ENCODE measurements at places on chromosomes 5 and 9.

GRCh38 chr9:126093771-126094170, 232.9 kb upstream of the MVB12B start:
- no peak for DNase-seq

GRCh38 chr5:139560752-139561654, at the start of gene UBE2D2:
TSS of gene UBE2D2 (plus strand) at chr5:139561339. CDS start at chr5:139561792, 453 bp downstream.
- DNase-seq, result peak; percentile 89

- DNase-seq, result no peak
Observed at GRCh38 chr5:115415143-115415491, 118.7 kb upstream of the CCDC112 start.

DNA sequence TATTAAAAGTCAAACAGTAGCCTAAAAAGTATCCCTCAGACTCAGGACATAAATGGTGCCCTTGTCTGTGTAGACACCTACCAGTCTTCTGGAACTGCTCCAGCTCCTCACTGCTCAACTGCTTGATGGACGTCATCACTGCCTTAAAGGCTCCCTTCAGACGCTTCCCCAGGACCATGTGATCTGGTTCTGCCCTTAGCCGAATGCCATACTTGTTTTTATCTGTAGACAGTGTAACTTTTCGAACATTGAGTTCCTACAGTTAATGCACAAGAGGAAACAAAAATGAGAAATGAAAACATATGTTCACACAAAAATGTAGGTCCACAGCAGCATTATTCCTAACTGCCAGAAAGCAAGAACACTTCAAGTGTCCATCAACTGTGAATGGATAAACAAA, 46.2 kb downstream of the IARS1 start:
- no peak for DNase-seq

- DNase-seq, result no peak
Observed at GRCh38 chr9:127554966-127555839, 56.9 kb upstream of the STXBP1 start.

DNA sequence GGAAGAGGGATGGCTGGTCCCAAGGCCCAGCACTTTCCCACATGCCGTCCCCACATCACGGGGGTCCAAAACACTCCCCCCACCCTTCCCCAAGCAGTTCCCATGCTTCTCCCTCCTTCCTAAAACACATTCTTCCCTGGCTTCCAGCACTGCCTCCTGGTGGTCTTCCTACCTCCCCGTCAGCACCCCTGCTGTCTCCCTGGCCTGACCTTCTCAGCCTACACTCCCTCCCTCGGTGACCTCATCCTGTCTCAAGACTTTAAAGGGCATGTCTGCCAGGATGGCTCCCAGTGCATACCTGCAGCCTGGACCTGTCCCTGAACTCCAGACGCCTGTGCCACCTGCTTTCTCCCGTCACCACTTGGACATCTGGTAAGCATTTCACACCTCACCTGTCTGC, 4.3 kb upstream of the NCS1 start:
- no peak for DNase-seq

DNA sequence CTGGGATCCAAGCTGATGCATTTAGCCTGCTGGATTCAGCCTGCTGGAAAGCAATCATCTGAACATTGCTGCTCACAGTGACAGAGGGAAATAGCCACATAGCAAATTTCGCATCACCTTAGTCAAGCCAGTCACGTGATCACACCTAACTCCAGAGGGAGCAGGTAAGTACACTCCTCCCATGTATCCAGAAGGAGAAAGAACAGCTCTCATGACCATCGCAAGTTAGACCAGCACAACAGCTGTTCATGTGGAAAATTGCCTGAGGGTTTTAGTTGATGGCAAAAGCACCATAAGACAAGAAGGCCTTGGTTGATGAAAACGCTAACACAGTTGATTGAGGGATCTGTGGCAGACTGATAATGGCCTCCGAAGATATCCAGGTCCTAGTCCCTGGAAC, 34.2 kb upstream of the MYO10 start:
- DNase-seq, result no peak

GRCh38 chr5:143605403-143606005, 202.0 kb upstream of the NR3C1 start:
- peak; percentile 82 for DNase-seq

DNA sequence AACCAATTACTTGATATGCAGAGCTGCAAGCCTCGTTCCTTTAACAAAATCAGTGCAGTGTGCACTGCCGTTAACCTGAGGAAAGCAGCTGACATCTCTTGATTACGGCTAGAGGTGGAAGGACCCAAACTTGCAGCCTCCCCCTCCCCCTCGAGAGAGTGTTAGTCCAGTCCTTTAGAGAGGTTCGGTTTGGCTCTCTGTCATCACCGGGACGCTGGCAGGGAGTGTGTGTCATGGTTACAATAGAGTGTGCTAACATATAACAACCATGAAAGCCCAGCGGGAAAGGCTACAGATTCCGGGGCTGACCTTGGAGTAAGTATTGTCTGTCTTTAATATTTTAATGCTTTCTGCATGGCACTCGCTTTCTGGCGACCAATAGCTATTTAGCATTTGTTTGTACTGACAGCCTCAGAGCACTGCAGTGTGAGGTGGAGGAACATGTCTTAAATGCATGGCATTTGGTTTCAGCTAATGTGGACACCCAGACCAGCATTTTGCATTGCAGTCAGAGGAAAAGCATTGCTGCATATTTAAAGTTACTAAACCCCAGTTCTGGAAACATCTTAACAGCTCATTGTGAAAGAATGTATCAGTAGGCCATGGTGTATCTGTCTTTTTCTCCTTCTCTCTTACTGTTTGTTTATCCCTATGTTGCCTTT, 237.5 kb downstream of the CD180 start:
- no peak for DNase-seq

- DNase-seq, result no peak
Observed at GRCh38 chr5:139282197-139282557, 11.4 kb upstream of the MATR3 start.

GRCh38 chr9:6054280-6055099, 39.1 kb upstream of the RANBP6 start:
- DNase-seq, result no peak

GRCh38 chr5:159189310-159189709, 20.0 kb downstream of the RNF145 start:
- no peak for DNase-seq

DNA sequence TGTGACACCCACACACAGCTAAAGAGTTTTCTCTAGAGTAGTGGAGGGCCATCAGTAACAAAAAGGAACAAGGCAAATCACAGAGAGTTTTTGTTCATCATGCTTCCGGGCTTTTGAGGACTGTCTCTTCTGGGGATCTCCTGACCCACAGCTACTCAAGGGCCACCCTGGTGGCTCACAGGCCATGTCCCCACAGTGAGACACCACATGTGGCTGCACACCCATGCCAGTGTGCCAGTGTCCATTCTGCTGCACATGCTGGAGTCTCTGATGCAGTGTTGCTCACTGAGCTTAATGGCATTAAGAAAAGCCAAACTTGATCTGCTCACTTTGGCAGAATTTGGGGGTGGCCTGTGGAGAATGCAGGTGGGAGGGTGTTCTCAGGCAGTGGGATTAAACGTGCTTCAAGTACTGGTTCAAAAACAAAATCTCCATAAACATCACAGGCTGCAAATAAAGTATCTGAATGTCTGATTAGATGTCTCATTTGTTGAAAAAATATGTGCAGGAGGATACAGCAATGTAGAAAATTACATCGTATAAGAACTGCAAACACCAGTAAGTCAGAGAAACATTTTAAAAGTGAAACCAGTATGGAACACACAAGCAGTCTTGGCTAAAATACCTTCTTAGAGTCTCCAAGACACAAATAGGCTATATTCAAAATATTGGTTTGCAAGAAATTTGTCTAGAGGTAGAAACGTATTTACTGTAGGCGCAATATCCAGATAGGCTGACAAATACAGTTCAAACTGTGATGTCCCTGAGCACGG, 11.0 kb downstream of the FREM1 start:
- DNase-seq, result no peak

DNA sequence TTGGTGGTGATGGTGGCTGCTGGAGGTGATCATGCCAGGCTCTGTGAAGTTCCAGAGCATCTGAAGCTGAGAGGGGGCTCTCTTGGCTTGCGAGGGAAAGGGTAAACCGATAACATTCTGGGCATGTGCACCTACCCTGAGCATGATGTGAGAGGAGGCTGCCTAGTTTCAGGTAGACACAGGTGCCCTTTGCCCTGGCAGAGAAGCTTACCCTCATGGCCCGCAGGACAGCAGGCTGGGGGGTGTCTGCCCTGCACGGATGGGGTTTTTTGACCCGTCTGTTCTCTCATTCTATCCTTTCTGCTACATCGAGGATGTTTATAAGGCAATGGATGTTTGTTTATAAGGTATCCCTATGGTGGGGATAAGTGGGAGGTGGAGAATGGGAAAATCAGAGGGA, 132.9 kb downstream of the WDR41 start:
- no peak for DNase-seq

DNA sequence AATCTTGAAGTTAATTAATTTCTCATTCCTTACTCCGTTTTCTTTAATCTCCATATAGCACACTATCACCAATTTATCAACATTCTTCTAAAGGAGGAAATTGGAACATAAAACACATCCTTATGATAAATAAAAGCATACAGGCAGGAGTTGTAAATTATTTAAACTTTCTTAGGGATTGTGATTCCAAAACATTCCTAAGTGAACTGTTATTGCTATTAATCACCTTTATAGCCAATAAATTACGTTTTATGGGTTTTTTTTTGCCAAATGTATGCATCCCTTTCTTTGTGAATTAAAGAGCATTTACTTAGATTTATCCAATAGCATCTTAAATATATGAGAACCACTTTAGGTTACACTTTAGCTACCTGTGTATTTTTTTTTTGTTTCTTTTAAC, 55.3 kb downstream of the FBXO4 start:
- no peak for DNase-seq

GRCh38 chr9:111016426-111017045, 21.7 kb downstream of the LPAR1 start:
- DNase-seq, result peak; percentile 41

- DNase-seq, result no peak
Observed at GRCh38 chr9:81565144-81565543, 124.2 kb downstream of the TLE1 start.

DNA sequence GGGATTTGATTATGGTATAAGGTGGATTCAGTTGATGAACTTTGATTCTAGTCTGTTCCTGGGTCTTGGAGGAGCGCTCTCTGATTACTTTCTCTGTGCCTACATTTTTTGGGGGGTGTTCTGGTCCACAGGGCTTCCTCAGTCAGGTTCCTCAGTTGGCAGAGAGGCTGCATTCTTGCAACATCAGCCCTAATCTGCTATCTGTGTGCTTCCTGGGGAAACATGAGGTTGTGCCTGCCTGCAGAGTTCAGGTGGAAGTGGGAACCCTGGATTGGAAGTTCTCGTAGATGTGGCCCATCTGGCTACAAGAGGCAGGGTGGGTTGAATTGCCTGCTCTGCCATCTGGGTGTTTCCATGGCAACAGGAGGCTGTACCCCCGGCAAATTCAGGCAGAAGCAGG, 24.5 kb downstream of the POLK start:
- no peak for DNase-seq

- no peak for DNase-seq
Observed at GRCh38 chr5:121968910-121969607, 7.3 kb downstream of the SRFBP1 start.

DNA sequence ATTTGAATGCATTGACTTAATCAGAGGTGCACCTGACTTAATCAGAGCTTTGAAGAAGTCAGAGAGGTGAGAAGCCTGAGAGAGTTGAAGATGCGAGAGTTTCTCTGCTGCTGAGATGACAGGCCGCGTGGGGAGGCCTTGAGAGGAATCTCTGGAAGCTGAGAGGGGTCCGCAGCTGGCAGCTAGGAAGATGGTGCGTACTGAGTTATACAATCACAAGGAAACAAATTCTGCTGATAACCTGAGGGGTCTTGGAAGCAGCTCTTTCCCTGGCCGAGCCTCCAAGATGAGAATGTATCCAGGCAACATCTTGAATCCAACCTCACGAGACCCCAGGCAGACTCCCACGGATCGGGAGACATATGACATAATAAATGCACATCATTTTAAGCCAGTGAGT, 91.7 kb downstream of the SPATA31A6 start:
- no peak for DNase-seq

GRCh38 chr9:29475471-29475870, 1902.2 kb upstream of the C9orf72 start:
- no peak for DNase-seq

- no peak for DNase-seq
Observed at GRCh38 chr5:43304525-43304924, 8.7 kb downstream of the HMGCS1 start.

- DNase-seq, result no peak
Observed at GRCh38 chr5:54756301-54756700, 229.1 kb downstream of the ESM1 start.

DNA sequence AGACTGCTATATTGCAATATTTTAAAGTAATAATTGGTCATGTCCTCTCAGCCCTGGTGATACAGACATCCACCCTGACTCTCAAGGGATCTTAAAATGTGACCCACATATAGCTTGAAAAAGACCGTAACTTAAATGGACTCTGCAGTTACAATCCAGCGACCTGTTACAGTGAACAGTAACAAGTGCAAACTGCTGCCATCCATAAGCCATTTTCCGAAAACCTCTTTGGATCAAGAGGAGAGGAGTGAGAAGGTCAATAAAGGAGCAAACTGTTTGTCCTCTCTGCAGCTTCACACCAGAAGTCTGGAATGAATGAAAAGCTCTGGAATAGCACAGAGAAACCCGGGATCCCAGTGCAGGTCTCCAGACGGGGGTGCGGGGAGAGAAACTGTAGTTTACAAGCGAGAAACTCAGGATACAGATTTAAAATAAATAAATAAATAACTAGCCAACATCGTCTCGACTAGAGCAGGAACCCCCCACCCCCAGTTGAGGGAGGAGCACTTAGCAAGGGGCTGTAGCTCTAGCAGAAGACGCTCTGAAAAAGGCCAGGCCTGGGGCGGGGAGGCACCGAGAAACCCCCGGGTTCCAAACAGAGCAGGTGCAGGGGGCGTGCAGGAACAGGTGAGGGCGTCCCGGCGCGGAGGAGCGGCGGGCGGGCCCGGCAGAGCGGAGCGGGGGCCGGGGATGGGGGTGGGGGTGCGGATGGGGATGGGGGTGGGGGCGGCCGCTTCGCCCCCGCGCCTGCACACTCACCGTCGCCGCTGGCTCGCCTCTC, 572 bp downstream of the ZDHHC21 start:
- DNase-seq, result no peak

GRCh38 chr5:159190170-159190569, 19.2 kb downstream of the RNF145 start:
- no peak for DNase-seq

GRCh38 chr9:134360180-134360759, 34.0 kb downstream of the RXRA start:
- DNase-seq, result no peak

GRCh38 chr5:111301264-111301663, 77.1 kb downstream of the CAMK4 start:
- no peak for DNase-seq

GRCh38 chr5:146867996-146868708, 10.4 kb downstream of the PPP2R2B start:
- DNase-seq, result no peak
